ENCODE measurements at places on chromosomes 6 and 20.

DNA sequence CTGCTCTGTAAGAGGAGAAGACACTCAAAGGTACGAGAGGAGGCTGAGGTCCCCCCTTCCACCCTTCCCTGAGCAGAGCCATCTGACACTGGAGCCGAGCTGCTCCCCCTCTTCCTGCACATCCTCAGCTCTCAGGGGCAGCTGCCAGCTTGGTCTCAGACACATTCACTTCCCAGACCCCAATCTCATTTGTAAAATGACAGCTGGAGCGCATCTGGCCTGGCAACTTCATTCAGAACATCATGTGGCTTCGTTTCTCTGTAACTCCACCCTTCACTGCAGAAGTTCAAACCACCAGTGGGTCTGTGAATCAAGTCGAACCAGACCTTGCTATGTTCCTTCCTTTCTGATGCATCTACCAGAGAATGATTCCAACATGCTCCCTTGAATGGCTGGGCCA is 145.6 kb upstream of the CDH4 start:
- DNase-seq, result no peak

- peak; percentile 70 for DNase-seq
These were observed 249.3 kb downstream of the PRKN start for GRCh38 chr6:162478192-162478671.

GRCh38 chr6:49430187-49430586 is 32.9 kb downstream of the MMUT start:
- DNase-seq, result no peak

DNA sequence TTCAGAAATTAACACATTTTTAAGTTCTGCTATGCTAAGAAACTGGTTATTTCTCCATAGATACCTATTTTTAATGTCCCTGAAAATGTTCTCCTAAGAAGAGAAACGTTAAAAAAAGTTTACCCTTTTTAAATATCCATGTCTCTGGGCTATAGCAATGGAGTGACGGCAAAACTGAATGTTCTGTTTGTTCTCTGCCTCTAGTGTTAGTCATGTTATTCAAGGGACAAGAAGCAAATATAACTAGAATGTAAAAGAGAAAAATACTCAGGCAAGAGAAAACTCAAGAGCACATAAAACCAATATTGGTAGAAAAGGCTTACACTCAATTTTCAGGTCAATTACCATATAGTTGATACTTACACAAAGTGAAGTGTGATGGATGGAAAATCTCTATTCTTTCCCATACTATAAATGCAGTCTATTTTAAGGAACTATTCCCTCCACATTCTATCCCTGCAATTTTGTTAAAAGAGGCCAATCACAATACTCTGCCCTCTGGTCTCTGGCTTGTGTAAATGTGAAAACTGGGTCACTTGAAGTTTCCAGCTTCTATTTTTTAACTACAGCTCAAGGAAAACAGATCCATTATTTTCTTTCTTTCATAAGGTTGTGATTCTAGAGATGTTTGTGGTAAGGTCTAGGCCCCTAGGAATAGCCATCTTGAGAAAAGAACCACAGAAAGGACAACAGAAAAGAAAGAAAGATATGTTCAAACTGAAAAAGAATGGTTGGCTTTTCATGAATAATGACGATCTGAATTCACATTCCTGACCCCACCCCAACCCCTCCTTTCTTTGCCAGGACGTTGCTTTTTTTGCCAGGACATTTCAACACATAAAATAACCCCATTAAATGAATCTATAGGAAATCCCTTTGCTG is 200.3 kb upstream of the FAM83B start:
- no peak for DNase-seq

GRCh38 chr20:50805349-50805684 is 10.5 kb downstream of the BCAS4 start:
- no peak for DNase-seq

DNA sequence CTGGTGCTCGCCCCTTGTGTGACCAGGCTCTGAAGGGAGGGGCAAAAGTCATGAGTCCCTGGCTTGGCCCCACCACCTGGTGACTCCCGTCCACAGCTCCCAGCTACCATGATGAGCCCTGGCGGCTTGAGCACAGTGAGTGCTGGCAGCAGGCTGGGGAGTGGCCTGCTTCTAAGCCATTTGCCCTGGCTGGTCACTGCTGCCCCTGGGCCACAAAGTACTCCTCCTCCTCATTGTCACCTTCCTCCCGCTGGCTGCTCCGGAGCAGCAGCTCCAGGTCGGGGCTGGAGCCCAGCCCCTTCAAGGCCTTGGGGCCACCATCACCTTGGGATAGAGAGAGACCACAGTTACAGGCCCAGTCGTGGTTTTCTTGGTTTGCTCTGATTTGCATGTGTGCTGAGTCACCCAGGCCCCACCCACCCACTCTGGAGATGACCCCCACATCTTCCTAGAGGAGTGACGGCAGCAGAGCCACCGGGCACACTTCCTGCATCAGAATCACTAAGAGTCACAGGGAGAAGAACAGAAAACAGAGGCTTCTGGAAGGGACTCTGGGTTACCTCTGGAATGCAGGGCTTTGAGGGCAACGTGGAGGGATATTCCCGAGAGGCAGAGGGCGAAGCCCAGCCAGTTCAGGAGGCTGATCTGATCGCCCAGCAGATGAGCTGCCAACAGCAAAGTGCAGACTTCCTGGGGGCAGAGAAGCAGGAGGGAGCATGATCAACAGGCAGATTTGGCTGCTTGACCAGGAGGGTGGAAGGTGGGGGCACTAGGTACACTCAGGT is 42.1 kb upstream of the CDH22 start:
- no peak for DNase-seq

DNA sequence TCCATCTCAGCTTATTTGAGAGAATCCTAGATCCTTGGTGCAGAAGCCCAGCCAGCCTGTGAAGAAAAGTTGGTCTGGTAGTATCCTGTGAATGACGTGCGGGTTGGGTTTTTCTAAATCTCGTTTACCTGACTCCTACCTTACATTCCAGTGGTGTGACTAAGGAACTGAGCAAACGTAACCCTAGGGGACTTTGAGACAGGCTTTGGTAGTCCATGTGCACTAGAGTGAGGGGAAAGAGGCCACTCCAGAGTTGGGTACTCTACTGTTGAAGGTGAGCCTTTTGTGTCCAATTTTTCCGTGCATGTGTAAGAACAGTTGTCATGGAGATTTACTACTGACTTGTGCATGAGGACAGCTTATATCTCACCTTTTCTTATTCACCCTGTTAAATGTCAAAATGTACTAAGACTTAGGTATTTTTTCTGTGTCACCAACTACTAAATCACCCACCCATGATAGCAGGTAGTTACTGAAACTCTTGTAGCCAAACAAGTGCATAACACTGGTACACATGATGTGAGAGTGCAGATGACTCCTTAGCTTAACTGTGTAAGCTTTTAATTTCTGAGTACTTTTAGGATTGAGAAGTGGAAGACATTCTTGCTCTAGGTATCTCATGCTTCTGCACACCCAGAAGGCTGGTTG is 26.3 kb upstream of the PLCG1 start:
- DNase-seq, result no peak

DNA sequence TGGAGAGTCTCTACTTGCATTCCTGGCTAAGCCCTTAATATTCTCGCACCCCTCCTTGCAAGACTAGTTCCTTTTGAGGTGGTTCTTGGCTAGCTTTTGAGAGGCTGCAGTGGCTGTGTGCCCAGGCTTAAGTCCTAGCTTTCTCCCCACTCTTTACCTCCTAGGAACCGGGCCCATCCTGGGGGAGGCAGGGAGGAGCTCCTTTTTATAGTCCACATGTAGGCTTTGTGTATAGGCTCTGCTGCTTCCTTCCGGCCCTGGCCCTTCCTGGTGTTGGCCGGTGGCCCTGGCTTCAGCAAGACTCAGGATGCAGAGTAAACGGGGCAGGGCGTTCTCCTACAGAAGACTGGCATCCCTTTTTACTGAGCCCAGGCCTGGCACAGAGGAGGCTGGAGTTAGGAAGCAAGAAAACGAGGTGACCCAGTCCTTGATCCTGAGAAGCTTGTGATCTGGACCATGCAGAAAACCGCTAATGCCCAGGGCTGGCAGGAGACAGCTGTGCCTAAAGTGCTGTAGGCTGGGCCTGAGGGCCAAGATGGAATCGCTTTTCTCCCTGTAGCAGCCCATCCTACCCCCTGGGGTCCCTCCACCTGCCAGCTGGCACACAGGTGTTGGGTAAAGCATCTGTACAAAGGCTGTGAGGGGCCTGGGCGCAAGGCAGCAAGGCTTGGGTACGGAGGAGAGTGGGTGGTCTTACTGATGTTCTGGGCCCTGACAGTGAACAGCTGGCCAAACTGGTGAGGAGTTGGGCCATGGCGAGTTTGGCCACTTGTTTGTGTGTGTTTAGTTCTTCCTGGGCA is 8.7 kb downstream of the PLCG1 start:
- DNase-seq, result no peak

- DNase-seq, result no peak
These were observed 3.7 kb upstream of the FKBPL start for GRCh38 chr6:32133786-32134185.

- peak; percentile 85 for DNase-seq
These were observed 259.2 kb downstream of the ADGB start for GRCh38 chr6:146857980-146858347.

DNA sequence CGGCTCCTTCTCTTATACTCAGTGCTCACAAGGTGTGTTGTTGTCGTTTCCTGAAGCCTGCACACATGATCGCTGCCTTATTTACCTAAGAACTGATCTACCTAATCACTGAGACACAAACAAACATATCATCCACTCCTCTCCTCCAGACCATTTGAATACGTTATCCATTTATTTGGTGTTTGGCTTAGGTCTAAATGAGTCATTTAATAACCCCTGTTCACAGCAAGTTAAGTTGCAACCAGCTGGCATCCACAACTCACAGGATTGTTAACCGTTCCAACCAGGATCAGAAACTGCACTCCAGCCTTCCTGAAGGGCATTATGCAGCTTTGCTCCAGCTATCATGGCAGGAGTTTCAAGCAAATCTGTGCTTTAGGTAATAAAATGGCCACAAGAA is 511.1 kb upstream of the MAP3K7 start:
- DNase-seq, result no peak

- DNase-seq, result no peak
These were observed 18.0 kb downstream of the SCAF8 start for GRCh38 chr6:154751011-154751800.

DNA sequence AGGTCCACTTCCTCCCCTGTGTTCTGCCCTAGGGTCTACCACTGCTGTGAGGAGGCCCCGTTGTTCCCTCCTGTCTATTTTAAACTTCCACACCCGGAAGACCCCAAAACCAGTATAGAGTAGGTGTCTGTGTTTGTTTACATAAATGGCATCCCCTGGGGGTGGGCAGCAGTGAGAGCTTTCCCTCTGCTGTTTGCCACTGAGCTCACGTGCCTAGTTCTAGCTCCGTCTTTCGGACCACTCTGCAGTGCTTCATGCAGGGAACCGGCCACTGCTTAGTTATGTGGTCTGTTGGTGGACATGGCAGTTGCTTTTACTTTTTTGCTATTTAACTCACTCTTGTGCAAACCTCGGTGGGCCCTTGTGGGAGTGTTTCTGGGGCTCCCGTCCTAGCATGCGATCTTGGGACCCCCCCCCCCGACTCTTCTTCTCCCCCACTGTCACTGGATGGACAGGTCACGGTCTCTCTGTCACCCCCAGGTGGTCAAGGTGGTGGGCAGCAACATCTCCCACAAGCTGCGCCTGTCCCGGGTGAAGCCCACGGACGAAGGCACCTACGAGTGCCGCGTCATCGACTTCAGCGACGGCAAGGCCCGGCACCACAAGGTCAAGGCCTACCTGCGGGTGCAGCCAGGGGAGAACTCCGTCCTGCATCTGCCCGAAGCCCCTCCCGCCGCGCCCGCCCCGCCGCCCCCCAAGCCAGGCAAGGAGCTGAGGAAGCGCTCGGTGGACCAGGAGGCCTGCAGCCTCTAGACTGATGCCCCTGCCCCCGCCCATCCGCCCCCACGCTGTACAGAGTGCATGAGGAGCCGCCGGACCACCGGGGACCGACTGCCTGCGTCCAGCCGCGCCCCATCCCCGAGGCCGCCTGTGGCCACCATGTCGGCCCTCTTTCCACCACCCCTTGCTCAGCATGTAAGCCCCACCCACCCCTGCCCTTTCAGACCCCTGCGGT is 40.9 kb downstream of the VSTM2L start:
- no peak for DNase-seq

DNA sequence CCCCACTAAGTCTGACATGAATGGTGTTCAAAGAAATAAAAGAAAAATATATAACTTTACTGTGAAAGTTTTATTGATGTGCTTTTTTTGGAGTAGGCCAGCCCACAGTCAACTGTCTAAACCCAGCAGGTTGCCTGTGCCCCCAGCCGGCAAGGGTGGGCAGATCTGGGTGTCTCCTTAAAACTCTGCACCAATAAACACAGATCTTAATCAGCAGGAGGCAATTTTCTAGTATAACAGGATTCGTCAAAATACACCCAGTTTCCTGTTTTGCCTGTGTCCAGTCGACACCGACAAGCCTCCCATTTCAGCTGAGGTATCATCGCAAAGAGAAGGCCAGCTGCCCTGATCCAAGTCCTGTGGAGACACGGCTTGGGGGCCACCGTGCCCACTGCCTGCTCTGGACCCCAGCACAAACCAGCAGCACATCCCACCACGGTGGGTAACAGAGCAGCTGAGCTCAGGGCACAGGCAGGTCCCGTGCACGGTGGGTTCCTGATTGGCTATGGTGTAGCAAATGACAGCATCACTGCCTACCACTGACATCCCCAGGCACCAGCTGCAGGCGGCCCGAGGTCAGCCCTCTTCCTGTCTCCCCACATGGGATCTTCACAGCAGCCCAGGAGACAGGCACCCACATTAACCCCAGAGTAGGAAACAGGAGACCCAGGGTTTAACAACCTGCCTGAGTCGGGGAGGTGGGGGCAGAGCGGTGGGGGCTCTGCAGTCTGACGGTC is 15.7 kb downstream of the BMP7 start:
- DNase-seq, result peak; percentile 80

GRCh38 chr20:41171736-41172295 is 34.5 kb downstream of the PLCG1 start:
- no peak for DNase-seq

DNA sequence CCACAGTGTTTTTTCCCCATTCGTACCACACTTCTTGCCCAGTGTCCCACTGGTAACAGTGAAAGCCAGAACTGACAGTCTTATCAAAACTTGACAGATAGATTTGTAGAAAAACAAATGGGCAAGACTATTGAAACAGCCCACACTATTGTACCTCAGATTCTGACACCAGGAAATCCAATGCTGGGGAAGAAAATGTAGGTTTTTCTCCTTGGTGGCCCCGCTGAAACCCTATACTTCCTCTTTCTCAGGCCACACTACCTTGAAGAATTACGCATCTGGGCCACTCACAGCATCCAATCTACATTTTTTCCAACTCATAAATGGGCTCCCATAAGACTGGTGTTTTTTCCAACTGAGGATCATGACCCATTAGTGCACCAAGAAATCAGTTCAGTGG is 90.9 kb upstream of the HDDC2 start:
- DNase-seq, result no peak

- no peak for DNase-seq
These were observed 193.1 kb downstream of the DLL1 start for GRCh38 chr6:170097505-170098427.
